ENCODE measurements at places on chromosomes 7 and 10. TPM values are rescaled to one million over a fixed set of nuclear protein-coding genes. Genes with fewer than 3 reads are reported as not detected.

Gene SLC18A3
- not detected for total RNA-seq

Gene PTF1A
- total RNA-seq: not detected

Gene BTBD16
- total RNA-seq: not detected

Gene SEC61G
- 503 TPM for total RNA-seq

Gene NRCAM
- 0.14 TPM for total RNA-seq

Gene CYP3A5
- under 0.01 TPM for total RNA-seq

Gene CALN1
- total RNA-seq: not detected

Gene PSMC2
- total RNA-seq: 225 TPM

Gene SLC26A3
- total RNA-seq: not detected

Gene TAS2R3
- total RNA-seq: 2.0 TPM

Gene ANKRD2
- total RNA-seq: not detected

Gene CAMK1D
- total RNA-seq: 5.7 TPM

Gene RADIL
- total RNA-seq: 1.8 TPM

Gene SH2D4B
- total RNA-seq: 0.29 TPM

Gene CABCOCO1
- 0.14 TPM for total RNA-seq

Gene DUSP5
- total RNA-seq: 37.4 TPM

Gene COBL
- total RNA-seq: not detected

Gene ZNF488
- not detected for total RNA-seq

Gene PILRA
- total RNA-seq: not detected
